Amniotic epithelial cell (primary cell): ENCODE measurements at places on chromosomes 12 and 14.
A peak's percentile ranks its signal among the peaks of the same experiment; 100 is the strongest.

DNA sequence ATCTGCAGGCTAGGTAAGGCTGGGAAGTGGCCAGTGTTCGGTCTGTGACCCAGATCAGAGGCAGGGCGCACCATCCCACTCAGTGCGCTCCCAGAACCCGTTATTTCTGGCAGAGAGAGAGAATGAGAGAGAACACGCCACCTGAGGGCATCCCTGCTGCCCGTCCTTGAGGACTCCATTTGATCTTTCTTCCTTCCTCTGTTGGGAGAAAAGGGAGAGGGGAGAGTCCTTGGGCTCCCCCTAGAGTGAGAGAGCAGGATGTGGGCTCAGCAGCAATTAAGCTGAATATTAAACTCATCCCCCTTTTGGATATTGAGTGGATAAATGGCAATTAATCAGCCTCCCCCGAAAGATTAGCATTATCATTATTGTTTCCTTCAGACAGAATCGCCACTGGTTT is 70.6 kb downstream of the IFT43 start:
- DNase-seq, result no peak

DNA sequence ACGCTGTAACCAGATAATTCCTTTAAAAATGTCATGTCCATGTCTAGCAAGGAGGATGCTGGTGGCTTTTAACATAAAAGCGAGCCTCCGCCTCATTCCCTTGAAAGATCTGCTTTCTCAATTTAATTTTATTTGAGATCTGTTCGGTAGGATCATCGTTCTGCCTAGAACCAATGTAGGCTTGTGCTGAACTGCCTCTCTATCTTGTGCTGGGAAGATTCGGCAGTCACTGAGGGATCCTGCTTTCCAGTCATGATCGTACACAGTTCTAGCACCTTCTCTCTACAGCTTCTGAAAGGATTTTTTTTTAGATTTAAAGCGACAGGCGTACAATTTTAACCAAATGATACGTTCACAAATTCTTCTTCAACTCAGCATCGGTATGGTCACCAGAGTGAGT is 54.3 kb downstream of the PEBP1 start:
- peak; percentile 50 for DNase-seq

DNA sequence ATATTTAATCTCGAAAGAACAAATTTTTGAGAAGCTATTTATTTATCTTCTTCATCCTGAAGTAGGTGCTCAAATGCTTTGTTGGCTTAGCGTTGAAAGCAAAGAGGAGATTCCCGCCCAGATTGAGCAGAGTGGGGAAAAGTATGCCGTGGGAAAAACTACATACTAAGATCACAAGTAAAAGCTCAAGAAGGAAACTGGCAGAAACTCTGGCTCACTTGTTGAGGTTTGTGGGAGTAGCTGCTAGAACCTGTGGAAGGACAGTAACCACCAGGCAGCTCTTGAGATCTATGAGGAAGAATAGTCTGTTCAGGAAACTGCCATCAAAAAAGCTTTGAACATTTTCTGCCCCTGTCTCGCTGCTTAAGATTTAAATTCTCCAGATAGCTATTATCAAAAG is 3.9 kb downstream of the MYRFL start:
- no peak for DNase-seq

- no peak for DNase-seq
These were observed 875.7 kb upstream of the USP15 start for GRCh38 chr12:61384511-61384910.

GRCh38 chr14:52020866-52021717 is 31.7 kb downstream of the RTRAF start:
- no peak for DNase-seq

- DNase-seq, result no peak
These were observed 35.1 kb downstream of the MYL2 start for GRCh38 chr12:110885152-110885840.

GRCh38 chr12:6316921-6317692 is 6.6 kb downstream of the PLEKHG6 start:
- DNase-seq, result no peak

DNA sequence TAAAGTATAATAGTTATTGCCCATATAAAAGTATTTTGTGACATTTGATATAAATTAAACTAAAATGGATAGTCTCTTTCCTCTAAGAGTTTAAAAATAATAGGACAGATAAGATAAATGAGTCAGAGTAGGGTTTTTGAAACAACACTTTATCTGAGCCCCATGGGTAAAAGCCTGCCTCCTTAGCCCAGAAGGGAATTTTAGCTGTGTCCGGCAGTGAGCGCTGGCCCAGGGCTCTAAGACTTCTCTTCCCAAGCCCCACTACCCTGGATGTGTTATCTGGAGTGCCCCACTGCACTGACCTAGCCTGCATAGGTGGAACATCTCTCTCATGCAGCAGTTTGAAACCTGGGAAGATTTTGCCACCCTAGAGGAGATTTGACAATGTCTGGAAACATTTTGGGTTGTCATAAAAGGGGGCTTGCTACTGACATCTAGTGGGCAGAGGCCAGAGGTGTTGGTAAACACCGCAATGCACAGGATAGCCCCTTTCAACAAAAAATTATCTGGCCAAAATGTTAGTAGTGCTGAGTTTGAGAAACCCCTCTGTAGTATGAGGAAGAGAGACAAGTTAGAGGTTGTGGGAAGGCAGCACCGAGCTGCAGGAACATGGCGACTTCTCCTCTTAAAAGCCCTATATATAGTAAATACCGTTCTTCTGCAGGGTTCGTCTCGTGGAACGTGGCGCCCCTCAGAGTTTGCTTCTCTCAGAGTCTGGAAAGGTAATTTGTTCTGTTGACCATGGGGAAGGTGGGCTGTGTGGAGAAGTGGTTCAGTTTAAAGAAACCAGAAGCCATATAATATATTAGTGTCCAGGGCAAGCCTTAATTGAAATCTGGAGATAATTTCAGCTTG is 29.3 kb upstream of the ATF1 start:
- DNase-seq, result peak; percentile 22

DNA sequence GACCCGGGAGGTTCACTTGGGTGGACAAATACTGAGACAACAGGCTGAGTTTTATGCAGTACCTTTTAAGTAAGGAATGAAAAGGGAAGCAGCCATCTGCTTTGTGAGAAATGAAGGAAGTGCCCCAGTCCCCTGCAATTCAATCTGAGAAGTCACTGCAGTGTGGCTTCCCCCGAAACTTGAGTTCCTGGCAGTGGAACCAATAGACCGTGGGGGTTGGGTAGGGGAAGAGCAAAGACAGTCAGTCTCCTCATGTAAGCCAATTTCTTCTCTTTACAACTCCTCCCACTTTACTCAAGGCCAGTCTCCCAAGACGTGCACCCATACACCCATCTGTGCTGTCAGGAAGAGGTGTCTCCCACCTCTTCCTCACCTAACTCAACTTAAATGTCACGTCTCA is 206.5 kb downstream of the BCAT1 start:
- DNase-seq, result no peak

DNA sequence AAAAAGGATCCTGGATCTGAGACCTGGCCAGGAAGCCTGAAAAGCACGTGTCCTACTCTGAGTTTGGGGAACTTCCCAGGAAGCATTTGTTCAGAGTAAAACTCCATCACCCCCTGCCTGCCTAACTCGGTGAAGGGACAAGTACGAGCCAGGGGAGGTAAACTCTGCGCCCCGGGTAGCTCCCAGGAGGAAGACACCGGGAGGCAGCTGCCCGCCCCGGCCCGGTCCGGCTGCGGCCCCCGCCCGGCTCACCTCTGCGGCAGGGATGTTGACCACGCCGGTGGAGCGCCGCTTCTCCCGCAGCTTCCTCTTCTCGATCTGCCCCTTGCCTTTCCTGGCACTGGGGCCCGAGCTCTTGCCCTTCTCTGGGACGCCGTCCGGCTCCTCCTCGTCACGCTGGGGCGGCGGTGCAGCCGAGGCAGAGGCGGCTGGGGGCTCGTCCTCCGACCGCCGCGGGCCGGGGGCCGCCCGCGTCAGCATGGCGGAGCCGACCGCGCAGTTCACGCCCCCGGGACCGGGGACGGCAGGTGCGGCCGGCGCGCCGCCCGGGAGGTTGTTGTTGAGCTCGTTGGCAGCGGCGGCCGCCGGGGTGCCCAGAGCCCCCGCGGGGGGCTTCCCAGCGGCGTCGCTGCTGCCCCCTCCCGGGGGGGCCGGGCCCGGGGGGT is 1.2 kb downstream of the PAWR start:
- peak; percentile 61 for DNase-seq

DNA sequence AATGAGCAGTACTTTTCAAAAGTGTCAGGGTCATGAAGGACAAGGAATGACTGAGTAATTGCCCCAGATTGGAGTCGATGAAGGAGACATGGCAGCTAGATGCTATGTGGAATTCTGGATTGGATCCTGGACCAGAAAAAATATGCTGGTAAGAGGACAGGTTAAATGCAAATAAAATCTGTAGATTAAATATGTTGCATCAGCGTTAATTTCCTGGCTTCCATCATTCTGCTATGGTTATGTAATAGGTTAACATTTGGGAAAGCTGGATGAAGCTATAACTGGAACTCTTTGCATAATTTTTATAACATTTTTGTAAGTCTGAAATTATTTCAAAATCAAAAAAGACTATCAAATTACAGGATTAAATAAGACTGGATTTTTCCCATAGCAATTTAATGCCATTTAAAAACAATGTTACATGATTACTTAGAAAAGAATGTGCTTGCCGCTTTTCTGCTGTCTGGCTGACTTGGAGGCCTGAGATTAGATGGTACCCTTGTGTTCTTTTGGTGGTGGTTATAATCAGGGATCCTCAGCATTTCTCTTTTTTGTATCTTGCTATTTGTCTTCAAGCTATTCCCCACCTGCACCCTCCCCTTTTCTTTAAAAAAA is 65.1 kb downstream of the FBXW8 start:
- DNase-seq, result peak; percentile 25
